ENCODE measurements at places on chromosomes 7 and 10.

GRCh38 chr10:117107238-117107637 is 30.8 kb downstream of the VAX1 start:
- DNase-seq = no peak

- DNase-seq = no peak
Observed at GRCh38 chr7:47191876-47192291, 390.0 kb downstream of the TNS3 start.

- no peak for DNase-seq
Observed at GRCh38 chr7:157788573-157788972, 451.8 kb downstream of the DNAJB6 start.

DNA sequence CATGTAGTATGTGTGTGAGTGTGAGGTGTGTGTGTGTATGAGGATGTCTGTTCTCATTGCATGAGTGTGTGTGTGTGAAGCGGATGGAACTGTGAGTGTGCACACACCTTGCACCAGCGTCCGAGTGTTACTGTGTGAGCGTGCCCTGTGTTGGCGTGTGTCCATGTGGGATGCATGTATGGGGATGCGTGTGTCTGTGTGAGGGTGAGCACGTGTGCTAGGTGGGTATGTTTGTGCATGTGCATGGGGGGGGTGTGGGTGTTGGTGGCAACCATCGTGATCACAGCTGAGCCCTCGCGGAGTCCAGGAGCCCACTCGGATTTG is 6.4 kb downstream of the KNDC1 start:
- no peak for DNase-seq

- DNase-seq = peak; percentile 62
Observed at GRCh38 chr7:139992353-139993044, 70.3 kb downstream of the PARP12 start.

DNA sequence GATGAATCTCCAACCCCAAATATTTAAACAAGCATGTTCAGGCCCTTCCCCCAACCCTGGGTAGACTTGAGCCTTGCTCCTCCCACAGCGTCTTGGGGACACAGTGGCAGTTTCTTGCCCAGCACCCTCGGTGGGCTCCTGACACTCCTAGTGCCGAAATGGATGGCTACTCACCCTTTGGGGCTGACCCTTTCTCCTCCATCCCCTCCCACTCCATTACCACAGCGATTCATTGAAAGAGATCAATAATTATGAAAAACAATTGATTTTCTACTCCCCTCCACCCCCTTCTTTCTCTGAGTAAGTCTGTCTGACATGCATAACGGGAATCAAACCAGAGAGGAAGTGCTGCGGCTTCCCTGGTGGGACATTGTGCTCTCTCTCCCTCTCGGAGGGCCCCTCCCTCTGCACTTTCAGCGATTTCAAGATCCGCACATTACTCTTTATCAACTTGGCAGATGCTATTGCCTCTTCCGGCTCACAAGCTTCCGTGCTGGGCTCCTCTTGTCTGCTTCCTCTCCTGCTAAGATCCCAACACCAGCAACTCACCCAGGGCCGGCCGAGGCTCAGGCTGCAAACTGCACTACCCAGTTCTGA is 79.0 kb upstream of the PLXNA4 start:
- DNase-seq = no peak

DNA sequence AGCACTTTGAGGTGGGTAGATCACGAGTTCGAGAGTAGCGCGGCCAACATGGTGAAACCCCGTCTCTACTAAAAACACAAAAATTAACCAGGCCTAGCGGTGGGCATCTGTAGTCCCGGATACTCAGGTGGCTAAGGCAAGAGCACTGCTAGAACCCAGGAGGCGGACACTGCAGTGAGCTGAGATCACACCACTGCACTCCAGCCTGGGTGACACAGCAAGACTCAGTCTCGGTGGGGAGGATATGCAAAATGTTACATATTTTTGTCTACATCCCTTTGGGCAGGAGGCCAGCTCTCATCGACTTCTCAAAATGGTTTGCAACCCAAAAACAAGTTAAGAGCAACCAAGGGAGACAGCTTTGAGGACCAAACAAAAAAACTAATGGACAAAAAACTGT is 8.2 kb downstream of the ATE1 start:
- DNase-seq = no peak

- DNase-seq = peak; percentile 70
Observed at GRCh38 chr7:117827862-117828261, 45.4 kb downstream of the CTTNBP2 start.

- DNase-seq = peak; percentile 90
Observed at GRCh38 chr10:106513352-106513771, 651.1 kb downstream of the SORCS1 start.
